CD14-positive monocyte (primary cell): ENCODE measurements at places on chromosomes 1 and 21.

DNA sequence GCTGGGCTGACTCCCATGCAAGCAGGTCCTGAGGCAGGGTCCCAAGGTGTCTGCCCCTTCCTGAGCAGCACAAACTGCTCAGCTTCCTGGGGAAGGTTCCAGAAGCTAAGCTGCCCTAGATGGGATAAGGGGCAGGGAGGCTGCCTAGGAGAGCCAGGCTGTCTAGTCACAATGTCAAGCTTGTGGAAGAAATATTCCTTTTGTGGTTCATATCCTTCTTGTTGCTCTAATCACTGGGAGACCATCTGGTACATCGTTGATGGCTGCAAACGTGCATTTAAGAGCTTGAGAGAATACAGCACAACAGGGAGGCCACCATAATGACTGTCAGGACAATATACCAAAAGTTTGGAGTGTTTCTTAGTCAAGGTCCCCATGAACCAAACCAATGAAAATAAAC is 67.4 kb downstream of the SLC16A1 start:
- no peak for DNase-seq

GRCh38 chr1:15245593-15246360 is 1.2 kb upstream of the FHAD1 start:
- DNase-seq: peak; percentile 83

- DNase-seq: no peak
Measured at GRCh38 chr1:147080006-147080661, 92.1 kb downstream of the PRKAB2 start.

DNA sequence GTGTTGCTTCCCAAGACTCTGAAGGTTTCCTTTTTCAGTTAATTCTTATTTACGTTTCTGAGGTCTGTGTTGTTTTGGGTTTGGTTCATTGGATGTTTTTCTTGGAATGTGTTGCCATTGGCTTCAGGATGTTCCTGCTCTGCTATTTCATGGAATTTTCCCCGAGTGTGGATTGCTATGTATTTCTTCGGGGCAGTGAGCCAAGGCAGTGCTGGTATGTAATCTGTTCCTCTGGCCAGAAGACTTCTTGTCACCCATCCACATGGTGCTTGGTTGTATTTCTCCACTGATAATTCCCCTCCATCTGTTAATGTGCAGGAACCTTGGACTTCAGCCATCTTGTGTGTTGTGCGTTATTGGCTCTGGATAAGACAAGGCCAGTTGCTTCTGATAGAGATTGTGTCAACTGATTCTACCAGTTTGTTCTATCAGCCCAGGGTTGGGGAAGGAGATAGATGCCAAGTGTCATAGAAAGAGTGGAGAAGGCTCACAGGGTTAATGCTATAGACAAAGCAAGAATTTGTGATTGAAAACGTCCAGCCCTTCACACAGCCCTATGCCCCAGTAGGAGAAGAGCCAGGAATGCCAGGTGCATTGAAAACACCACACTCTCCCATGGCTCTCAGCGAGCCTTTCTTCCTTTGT is 505.2 kb downstream of the PLPP3 start:
- no peak for DNase-seq

- DNase-seq: no peak
Measured at GRCh38 chr1:156809281-156809680, 7.4 kb downstream of the SH2D2A start.

DNA sequence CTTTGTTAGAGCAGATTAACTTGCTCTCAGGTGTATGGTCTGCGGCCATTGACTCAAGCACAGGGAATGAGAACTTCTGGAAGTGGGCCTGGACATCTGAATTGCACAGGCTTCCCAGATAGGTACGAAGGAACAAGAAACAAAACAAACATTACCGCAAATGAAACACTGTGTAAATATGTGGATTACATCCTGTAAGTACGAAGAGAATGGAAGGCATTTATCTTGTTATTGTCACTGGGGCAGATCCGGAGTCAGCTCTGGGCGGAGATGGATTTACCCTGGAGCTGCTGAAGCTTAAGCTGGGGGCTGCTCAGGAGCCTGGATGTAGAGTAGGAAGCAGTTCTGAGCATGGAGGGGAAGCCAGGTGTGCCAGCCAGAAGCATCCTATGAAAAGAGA is 6.8 kb downstream of the HES2 start:
- no peak for DNase-seq

DNA sequence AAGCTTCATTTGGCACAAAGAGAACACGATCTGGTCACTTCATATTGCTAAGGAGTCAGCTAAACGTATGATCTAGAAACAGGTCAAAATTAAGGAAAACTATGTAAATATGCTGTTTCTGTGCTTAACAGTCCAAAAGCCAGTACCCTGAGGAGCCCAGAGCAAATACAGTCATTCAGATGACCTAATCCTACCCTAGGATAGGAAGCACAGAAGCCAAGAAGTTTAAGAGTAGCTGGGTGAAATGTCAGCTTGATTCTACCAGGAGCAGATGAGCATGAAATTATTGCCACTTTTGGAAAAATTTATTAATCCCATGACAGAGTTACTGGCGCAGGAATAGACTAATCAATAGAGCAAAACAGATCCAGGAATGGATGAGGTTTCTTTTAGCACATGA is 18.3 kb downstream of the SORT1 start:
- DNase-seq: no peak

DNA sequence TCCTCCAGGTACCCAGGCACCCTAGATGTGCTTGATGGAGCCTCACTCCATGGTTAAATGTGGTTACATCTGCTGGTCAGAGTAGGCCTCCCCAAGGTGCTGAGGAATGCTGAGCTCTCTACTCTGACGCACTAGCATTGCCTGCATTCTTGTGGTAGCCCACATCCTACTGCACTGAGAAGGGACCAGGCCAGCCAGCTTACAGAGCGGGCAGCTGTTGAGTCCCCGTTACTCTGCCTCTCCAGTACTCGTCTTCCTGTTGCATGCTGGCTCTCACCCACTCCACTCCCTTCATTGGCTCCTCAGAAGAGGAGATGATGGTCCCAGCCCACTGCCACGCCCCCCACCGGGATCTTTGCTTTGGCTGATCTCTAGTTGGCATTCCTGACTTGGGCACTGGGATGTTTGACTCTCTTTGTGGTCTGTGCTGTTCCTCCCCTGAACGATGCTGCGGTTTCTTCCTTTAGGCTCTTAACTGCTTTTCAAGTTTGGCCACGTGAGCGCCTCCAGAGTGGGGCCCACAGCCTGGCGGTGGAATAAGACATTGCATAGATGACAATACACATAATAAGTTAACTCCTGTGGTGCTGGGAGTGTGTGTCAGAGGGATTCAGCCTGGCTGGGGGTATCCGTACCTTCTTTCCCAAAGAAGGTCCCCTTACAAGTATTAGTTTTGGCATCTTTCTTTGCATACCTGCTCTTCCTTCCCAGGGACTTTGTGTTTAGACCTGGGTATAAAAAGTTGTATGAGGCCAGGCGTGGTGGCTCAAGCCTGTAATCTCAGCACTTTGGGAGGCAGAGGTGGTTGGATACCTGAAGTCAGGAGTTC is 18.6 kb downstream of the AZIN2 start:
- DNase-seq: peak; percentile 15

DNA sequence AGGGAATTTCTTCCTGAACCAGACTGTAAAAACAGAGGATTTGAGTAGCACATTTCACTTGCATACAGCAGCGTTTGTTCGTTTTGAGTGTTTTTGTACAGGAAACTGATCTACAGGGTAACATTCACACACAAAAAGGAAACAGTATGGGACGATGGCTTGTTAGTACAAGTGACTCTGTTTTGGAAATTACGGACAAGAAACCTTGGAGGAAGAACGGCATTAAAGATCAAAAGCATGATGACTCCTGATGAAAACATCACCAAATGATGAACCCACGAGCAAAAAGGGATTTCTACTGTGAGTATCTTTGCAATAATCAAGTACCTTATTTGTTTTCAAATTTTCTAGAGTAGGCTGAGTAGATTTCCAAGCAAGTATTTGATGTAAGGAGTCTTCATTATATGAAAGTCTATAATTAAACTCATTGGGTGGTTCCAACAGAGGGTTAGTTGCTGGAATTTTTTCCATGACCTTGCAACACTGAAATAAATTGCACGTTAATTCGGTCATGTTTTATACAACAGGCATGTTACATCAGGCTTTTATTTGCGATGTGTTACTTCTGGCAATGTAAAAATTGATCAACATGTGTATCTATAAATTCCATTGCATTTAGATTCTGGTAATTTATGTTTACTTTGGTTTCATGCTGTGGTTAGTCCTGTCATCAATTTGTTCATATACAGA is 76.7 kb upstream of the KCNK2 start:
- no peak for DNase-seq

DNA sequence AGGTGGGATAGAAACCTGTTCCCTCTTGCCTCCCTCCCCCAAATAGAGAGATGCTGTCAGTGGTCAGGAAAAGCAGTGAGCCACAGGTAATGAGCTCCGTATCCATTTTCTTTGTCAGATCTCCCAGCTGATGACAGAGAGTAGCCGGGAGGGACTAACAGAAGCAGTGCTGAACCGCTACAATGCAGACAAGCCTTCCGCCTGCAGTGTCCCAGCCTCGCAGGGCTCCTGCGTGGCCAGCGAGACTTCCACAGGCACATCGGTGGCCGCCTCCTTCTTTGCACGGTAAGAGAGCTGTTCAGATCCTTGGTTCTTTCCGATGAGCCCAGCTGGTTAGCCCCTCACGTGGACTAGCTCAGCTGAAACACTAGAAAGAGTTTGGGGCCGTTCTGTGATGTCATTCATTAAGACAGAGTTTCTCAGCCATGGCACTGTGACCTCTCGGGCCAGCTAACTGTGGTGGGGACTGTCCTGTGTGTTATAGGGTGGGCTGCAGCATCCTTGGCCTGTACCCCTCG is 264.7 kb downstream of the KIF26B start:
- no peak for DNase-seq

GRCh38 chr1:158274797-158275196 is 14.9 kb upstream of the CD1C start:
- DNase-seq: no peak

DNA sequence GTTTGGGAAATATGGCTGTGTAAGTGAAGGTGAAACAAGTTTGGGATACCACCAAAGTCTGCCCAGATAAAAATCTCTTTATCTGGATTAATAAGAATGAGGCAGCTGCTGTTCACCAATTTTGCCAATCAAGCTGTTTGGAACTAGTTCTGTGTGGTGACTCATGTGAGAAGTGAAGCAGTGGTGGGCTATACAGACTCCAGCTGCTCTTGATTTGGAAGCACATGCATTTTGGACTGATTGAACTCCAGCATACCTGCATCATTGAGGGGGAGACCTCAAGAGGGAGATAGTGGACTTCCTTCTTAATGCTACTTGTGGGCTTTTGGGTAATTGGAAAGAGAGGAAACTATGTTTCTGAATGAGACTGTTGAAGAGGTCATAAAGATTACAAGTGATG is 99.2 kb upstream of the B3GALT2 start:
- DNase-seq: no peak

DNA sequence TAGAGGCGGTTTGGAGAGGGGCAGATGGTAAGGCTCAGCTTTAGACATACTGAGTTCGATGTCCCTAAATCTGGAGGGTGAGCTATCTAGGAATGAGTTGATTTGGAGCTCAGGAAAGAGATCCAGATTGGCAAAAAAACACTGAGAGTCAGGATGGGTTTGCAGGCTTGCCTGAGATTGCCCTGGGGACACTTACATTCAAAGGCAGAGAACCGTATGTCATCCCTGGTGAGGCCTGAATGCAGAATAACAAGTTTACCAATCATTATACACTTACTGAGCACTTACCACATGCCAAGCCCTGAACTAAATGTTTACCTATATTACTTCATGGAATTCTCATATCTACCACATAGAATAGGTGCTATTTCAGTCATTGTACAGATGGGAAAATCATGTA is 27.5 kb downstream of the TFAP2E start:
- DNase-seq: no peak

GRCh38 chr21:14585122-14585521 is 39.0 kb upstream of the SAMSN1 start:
- DNase-seq: no peak
